ENCODE measurements at places on chromosomes 2 and 18.

DNA sequence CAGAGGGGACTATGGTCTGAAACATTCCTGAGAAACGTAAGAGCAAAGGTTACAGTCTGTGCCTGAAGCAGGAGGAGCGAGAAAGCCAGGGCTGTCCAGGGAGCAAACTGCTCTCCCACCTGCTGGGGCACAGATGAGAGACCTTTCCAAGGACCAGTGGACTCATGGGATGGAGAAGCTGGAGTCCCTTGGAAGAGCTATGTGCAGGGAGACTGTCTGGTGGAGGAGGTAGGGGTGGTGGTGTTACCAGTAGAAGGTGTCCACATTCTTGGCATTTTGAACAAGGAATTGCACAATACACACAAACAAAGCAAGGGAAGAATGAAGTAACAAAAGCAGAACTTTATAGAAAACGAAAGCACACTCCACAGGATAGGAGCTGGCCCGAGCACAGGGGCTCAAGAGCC, 97.9 kb upstream of the CYRIA start:
- no peak for DNase-seq

- no peak for DNase-seq
Measured at GRCh38 chr2:214514704-214515103, 103.8 kb downstream of the VWC2L start.

DNA sequence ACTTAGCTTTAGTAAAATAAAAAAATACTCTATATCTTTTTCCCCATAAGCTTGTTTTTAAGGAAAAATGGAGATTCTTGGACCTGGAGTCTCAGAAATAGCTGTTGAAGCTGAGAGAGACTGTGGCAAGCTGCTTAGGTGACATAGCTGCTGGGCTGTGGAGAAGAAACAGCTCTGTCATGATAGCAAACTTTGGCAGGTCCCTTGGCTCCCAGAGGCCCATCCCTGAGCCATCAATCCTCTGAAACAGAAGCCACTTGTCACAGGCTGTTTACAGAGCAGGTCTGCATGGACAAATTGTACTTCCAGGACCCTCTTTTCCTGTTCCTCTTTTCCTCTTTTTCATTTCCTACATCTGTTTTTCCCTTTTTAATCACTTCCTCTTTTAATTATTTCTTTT, 1370.1 kb upstream of the CRIM1 start:
- DNase-seq, result no peak

DNA sequence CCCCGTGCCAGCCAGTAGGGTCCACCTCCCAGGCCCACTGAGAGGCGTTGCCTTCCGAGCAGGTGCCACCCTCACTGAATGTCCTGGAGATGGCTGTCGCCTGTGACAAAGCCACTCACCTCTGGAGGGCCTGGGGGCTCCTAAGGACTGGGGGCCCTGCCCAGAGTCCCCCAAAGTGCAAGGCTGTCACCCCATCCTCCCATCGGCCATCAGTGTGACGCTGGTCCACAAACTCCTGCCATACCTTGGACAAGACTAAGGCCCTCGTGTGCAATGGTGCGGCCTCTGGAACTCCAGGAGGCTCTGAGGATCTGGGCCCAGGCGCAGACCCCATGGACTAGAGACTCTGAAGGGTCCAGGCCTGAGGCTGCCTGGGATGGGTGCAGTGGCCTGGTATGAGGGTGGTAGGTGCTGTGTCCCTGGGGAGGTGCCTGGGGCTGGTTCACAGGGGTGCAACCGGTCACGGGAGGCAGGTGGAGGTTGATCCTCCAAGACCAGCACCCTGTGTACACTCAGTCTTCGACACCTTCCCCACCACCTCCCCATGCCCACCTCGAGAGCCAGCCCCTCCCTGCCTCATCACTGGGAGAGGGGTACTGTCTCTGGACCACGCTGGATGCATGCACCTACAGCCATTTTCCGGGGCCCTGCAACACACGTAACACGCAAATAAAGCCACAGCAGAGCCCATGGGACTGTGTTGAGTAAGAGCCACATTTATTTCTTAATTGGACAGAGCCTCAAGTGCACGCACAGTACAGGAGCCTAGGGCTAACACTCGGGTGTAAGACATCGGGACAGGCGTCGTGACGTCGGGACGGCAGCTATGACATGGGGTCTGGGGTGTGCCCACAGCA, 21.6 kb downstream of the AQP12A start:
- no peak for DNase-seq

- no peak for DNase-seq
Measured at GRCh38 chr2:120536141-120536540, 190.2 kb downstream of the INHBB start.

DNA sequence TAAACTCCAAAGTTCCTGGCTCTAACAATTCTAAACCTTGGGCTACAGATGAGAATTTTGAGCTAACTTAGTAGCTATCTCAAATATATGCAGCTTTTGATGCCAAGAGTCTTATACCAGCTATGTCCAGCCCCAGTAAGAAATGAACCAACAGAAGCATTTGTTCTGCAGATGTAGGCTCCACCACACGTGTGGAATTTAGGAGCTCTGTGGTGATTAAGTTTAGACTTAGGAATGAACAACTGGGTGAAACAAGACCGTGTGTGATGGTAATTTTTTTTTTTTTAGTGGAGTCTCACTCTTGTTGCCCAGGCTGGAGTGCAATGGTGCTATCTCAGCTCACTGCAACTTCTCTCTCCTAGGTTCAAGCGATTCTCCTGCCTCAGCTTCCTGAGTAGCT, 179.7 kb downstream of the ANKRD30B start:
- no peak for DNase-seq

DNA sequence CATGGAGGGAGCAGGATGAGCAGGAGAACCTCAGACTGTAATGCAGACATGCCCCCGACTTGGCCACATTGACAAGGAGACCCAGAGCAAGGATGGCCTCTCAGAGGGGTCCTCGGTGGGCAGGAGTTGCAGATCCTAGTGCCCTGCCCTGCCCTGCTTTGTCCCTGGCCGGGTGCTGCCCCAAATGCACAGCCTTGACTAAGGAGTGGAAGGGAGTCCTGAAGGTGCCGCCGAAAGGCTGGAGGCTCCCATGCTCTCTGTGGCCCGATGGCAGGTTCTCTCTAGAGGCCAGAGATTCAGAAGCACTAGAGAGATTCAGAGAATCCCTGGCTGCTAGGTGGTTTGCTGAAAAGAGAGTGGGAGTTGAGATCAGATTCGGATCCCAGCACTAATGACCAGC, 64.4 kb downstream of the MARCO start:
- DNase-seq, result no peak

GRCh38 chr2:223928113-223929006, 16.8 kb downstream of the WDFY1 start:
- DNase-seq, result no peak

- DNase-seq, result no peak
Measured at GRCh38 chr18:63970809-63971205, 926 bp downstream of the SERPINB8 start.

DNA sequence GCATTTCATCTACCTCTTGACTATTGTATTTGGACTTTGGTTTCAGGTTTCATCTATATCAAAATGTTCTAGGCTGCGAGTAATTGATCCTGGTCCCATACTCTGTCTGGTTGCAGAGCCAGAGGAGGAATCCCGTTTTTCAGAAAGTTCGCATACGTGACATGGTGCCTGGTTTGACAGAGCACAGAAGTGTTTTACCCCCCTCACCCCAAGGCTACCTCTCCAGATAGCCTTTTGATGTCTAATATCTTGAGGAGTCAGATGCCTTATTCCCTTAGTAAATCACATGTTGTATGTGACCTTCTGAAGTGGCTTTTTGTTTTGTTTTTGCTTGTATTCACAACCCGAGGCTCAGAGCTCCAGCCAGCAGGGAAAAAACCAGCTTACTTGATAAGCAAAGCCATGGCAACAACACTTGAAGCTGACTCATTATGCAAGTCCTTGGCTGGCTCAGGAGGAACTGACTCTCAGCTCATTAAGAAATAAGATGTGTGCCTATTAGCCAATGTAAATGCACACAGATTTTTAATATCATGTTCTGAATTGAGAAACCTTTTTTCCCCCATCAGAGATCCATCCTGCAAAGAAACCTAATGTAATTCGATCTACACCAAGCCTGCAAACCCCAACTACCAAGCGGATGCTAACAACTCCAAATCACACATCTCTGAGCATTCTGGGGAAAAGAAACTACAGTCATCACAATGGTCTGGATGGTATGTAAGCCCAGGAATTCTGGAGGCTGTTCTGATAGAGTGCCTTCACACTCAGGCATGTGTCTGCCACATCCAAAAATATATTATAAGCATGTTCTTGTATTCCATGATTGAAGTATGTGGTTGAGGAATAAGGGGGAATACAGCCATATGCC, 41.4 kb downstream of the OXER1 start:
- DNase-seq, result no peak

- no peak for DNase-seq
Measured at GRCh38 chr2:21424375-21424774, 300.6 kb downstream of the TDRD15 start.

- no peak for DNase-seq
Measured at GRCh38 chr2:149953627-149954026, 366.1 kb upstream of the MMADHC start.

GRCh38 chr2:83970217-83970929, 488.7 kb downstream of the SUCLG1 start:
- DNase-seq, result no peak

- DNase-seq, result no peak
Measured at GRCh38 chr2:178485356-178485755, 5.1 kb downstream of the PLEKHA3 start.

GRCh38 chr2:27145682-27146081, 3.1 kb upstream of the TCF23 start:
- no peak for DNase-seq

- no peak for DNase-seq
Measured at GRCh38 chr2:152622219-152622618, 95.0 kb downstream of the PRPF40A start.

- no peak for DNase-seq
Measured at GRCh38 chr2:140234116-140234515, 1453.9 kb upstream of the NXPH2 start.

GRCh38 chr2:160695402-160696086, 201.9 kb upstream of the RBMS1 start:
- no peak for DNase-seq

DNA sequence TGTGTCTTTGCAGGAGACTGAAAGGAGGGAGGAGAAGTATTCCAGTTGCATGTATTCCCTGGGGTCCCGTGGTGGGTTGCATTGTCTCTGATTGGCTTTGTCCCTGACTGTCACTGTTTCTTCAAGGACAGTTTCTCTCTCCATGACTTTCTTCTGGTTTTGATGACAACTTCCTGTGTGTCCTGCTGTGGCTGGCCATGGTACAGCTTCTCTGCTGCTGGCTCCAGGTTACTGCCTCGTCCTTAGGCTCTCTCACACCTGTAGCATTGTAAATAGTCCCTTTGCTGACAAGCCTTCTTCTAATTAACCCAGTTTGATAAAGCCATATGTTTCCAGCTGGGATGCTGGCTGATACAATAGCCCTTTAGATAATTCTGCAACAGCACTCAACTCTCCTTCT, 129.0 kb downstream of the LPIN1 start:
- DNase-seq, result no peak

DNA sequence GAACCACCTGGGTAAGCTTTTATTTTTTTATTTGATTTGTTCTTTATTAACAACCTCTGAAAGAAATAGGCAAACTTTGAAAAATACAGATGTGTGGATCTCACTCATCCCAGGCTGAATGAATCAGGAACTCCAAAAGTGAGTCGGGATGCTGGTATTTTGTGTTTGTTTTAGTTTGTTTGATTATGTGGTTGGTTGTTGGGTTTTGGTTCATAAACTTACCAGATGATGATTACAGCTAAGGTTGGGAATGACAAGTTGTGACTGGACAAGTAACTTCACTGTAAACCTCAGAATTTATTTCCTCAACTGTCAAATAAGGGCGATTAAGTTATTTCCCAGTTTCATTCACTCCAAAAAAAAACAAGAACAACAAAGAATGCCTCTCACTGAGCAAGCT, 80.5 kb upstream of the KIF5C start:
- no peak for DNase-seq

DNA sequence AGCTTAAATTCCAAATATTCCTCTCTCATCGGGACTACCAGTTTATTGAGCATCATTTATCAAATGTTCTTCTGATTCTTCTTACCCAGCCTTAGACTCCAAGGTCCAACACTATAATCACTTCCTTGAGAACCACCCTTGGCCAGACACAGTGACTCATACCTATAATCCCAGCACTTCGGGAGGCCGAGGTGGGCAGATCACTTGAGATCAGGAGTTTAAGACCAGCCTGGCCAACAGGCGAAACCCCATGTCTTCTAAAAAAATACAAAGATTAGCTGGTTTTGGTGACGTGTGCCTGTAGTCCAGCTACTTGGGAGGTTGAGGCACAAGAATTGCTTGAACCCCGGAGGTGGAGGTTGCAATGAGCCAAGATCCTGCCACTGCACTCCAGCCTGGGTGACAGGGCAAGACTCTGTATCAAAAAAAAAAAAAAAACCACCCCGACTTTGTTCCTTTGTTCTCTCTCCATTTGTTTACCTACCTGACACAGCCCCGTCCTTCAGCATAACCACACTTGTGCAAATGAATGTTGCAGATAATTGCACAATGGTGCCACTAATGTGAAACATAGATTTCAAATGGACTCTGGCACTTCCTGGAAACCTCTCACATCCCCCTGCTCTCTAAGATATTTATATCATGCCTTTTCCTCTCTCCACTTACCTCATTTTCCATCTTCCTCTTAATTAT, 38.9 kb upstream of the LPIN2 start:
- DNase-seq, result no peak

DNA sequence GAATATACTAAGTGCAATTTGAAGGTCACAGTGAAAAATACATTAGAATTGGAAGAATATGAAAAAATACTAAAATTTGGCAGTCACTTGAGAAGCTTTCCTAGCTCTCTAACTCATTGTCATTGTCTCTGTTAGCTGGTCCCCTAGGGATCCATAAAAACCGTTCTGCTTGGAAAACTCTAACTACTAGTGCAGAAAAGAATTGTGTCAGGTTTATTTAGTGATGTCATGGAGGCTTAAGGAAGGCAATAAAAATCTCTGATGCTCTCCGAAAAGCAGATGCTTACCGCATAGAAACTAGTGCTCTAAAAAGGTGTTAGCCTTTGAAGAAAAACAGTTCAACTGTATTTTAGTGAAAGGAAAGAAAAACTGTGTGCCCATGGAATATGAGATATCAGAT, 150.1 kb upstream of the DLGAP1 start:
- DNase-seq, result no peak

DNA sequence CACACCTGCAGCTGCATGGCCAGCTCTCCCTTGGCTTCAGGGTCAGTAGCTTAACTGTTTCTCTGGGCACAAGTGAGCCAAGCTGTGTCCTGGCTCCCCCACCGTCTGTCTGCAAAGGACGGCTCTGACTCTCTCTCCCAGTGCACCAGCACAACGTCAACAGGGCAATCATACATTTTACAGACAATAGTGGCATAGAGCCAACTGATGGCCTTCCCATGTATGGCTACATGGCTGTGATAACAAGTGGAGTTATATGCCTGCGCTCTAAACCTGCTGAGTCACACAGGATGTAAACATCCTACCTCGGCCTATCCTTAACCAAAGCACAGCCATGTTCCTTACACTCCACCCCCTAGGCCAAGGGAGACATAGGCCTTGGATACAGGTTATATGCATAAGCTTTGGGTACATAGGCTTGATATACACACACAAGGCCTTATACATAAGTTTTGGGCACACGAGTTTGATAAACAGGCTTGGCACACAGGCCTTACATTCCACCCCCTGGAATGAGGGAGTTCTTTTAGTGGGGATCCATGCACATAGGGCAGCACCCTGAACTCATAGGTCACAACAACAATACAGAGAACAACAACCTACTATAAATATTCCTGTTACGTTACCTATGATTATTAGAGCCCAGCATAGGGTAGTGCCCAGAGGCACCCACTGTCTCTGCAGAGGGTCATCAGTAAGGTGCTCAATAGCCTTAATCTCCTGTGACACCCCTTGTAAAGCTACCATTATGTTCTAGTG, 17.7 kb downstream of the PHOSPHO2 start:
- no peak for DNase-seq

Data from stimulated activated CD8-positive, alpha-beta memory T cell treated with anti-CD3 and anti-CD28 coated beads, Interleukin-4, amount 100 ng/mL, for 1 hour (primary cell).